Kidney (tissue), 22 donors: ENCODE measurements at places on chromosomes 4 and X.
A peak's percentile ranks its signal among the peaks of the same experiment; 100 is the strongest.

- no peak overlapping the region for H3K27ac ChIP-seq
- H3K36me3 ChIP-seq = no peaks in the 10 kb centered on the region
- H3K27me3 ChIP-seq = no peaks in the 10 kb centered on the region
These were observed 254.6 kb upstream of the KCNIP4 start for GRCh38 chr4:22202975-22203710.

- no peaks in the 10 kb centered on the region for H3K36me3 ChIP-seq
- H3K27me3 ChIP-seq = no peaks in the 10 kb centered on the region
- DNase-seq = no peak
These were observed 127.0 kb downstream of the PCDH7 start for GRCh38 chr4:30847167-30847566.

DNA sequence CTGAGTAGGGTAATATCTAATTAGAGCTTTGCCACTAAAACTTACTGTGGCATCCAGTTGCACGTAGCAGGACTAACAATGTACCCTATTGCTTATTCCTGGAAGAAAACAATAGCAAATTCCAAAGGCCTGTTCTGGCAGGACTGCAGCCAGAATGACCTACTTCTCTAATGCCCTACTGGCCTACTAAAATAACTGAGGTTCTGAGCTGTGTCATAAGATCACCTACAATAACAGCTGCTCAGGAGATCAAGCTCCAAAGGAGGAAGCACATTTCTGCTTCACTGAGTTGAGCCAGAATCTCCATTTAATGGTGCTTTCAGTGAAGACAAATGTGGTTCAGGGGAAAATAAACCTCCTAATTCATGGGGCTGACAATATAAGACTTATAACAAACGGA, 42.2 kb upstream of the CXCL8 start:
- peaks cover 3% of the 10 kb centered on the region for H3K4me1 ChIP-seq
- no peak overlapping the region for H3K4me3 ChIP-seq
- no peaks in the 10 kb centered on the region for H3K27me3 ChIP-seq
- peak; percentile 87 for DNase-seq

DNA sequence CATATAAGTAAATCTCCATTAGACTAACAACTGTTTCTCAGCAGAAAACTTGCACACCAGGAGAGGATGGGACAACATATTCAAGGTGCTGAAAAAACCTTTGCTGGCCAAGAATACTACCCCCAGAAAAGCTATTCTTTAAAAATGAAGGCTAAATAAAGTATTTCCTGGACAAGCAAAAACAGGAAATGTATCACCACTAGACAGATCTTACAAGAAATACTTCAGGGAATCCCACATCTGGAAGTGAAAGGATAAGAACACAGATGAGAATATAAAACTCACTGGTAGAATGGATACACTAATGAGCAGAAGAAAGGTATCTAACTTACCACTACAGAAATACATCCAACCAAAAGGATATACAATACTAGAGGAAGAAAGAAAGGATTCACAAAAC, 27.0 kb upstream of the ADH1C start:
- H3K27ac ChIP-seq = no peak overlapping the region

DNA sequence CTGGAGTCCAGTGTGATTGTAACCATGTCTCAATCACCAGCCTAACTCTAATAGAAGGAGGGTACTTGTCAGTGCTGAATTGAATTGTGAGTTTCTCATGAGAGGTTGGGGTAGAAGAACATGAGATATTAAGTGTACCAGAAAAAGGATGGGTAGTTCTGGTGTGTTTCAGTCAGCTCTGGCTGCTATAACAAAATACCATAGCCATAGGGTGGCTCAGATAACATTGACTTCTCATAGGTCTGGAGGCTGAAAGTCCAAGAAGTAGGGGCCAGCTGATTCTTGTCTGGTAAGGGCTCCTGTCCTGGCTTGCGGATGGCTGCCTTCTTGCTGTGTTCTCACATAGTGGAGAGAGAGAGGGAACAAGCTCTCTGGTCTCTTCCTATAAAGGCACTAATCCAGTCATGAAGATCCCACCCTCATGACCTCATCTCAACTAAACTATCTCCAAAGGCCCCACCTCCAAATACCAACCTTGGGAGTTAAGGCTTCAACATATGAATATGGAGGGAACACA, 35.6 kb upstream of the STX18 start:
- no peak overlapping the region for H3K27ac ChIP-seq
- peaks cover 3% of the 10 kb centered on the region for H3K4me1 ChIP-seq
- DNase-seq = no peak

- H3K4me3 ChIP-seq = no peak overlapping the region
- no peaks in the 10 kb centered on the region for H3K27me3 ChIP-seq
- no peaks in the 10 kb centered on the region for H3K4me1 ChIP-seq
- no peak for DNase-seq
These were observed 458.3 kb upstream of the ATOH1 start for GRCh38 chr4:93370256-93370655.

DNA sequence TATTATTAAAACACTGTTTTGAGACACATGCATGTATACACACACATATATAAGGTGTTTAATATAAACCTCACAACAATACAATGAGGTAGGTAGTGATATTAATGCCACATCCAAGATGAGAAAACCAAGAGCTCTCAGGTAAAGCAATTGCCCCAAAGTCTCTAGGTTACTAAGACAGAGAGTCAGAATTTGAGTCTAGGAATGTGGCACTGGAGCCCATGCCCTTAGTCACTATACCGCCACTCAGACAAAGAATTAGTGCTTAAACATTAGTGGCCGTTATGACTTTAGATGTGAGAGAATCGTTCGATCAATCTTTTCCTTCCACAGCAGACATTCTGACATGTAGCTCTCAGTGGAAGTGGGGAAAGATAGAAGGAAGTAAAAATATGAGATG, 108.2 kb upstream of the ACSL4 start:
- H3K4me1 ChIP-seq = no peaks in the 10 kb centered on the region
- no peak for DNase-seq
- peaks cover 2% of the 10 kb centered on the region for H3K27me3 ChIP-seq
- H3K36me3 ChIP-seq = no peaks in the 10 kb centered on the region
- no peak overlapping the region for H3K27ac ChIP-seq

GRCh38 chr4:18935659-18936345, 914.2 kb upstream of the LCORL start:
- no peaks in the 10 kb centered on the region for H3K36me3 ChIP-seq
- no peak for DNase-seq
- no peaks in the 10 kb centered on the region for H3K27me3 ChIP-seq
- H3K27ac ChIP-seq = no peak overlapping the region
- H3K4me3 ChIP-seq = no peak overlapping the region
- no peaks in the 10 kb centered on the region for H3K4me1 ChIP-seq

GRCh38 chr4:155085843-155086530, 122.4 kb upstream of the NPY2R start:
- DNase-seq = no peak
- no peaks in the 10 kb centered on the region for H3K36me3 ChIP-seq
- H3K4me1 ChIP-seq = no peaks in the 10 kb centered on the region
- H3K27me3 ChIP-seq = no peaks in the 10 kb centered on the region
- no peak overlapping the region for H3K4me3 ChIP-seq

DNA sequence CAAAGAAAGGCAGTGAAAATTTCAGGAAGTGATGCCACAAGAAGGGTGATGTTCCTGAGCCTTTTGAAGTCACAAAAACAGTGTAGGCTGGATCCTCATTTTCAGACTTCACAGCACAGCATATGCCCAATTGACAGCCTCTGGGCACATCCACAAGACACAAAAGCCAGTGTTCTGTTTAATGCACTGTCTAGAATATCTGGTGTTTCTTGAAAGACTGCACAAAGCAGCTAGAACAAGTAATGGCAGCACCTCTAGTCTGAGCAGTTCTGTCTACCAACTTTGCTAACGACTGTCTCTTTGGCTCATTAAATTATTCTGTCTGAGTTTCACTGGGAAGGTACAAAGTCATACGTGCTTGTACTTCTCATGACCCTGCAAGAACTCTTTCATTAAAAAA, 417.1 kb upstream of the GALNT7 start:
- H3K4me1 ChIP-seq = no peaks in the 10 kb centered on the region
- no peak overlapping the region for H3K27ac ChIP-seq
- no peak for DNase-seq
- H3K36me3 ChIP-seq = no peaks in the 10 kb centered on the region
- no peak overlapping the region for H3K4me3 ChIP-seq

- H3K27me3 ChIP-seq = peaks cover 8% of the 10 kb centered on the region
- DNase-seq = no peak
- no peaks in the 10 kb centered on the region for H3K4me1 ChIP-seq
- no peaks in the 10 kb centered on the region for H3K36me3 ChIP-seq
- no peak overlapping the region for H3K27ac ChIP-seq
- no peak overlapping the region for H3K4me3 ChIP-seq
These were observed 20.2 kb downstream of the SHOX start for GRCh38 chrX:650811-651210.
